OCI-M1 (cell line): ENCODE measurements at places on chromosomes 5 and 9.

DNA sequence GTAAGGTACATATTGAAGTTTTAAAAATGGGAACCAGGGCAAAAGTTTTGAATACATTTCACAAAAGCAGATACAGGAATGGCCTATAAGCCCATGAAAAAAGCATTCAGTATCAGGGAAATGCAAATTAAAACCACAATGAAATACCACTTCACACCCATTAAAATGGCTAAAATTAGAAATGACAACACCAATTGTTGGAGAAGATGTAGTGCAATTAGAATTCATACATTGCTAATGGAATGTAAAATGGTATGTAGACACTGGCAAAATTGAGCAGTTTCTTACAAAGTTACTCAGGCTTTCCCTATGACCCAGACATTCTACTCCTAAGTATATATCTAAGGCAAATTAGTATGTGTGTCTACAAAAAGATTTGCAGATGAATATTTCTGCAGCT lies 34.2 kb downstream of the CDC14B start:
- no peak for DNase-seq

DNA sequence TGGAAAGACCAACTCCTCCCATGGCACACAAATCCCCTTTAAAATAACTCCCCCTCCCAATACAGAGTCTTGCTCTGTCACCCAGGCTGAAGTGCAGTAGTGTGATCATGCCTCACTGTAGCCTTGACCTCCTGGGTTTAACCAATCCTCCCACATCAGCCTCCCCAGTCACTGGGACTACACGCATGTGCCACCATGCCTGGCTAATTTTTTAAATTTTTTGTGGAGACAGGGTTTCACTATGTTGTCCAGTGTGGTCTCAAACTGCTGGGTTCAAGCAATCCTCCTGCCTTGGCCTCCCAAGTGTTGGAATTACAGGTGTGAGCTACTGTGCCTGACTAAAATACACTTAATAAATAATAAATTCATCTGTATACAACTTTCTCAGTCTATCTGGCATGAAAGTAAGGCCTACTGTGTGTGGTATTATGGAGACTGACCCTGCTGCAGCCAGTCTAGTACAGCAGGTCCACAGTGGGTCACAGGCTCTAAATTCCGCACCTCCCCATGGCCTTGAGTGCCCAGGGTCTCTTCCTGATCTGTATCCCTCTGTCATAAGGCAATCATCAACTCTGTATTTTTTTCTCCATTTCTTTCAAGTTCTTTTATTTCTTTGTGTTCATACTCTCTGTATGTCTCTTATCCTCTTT lies 169.4 kb downstream of the MAPKAP1 start:
- DNase-seq: no peak

DNA sequence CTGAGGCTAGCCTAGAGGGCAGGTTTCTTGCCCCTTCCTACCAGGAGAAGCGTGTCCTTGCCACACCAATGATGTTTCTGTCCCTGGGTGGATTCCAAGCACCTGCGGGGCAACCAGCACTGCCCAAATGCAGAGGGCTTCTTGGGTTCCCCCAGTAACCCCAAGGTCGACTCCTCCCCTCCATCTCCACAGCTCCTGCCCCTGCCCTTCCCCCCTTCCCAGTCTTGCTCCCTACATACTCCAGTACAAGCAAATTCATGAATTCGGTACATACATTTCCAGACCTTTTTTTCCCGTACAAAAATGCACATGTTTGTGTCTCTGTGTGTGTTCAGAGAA lies 12.8 kb upstream of the JADE2 start:
- DNase-seq: no peak

DNA sequence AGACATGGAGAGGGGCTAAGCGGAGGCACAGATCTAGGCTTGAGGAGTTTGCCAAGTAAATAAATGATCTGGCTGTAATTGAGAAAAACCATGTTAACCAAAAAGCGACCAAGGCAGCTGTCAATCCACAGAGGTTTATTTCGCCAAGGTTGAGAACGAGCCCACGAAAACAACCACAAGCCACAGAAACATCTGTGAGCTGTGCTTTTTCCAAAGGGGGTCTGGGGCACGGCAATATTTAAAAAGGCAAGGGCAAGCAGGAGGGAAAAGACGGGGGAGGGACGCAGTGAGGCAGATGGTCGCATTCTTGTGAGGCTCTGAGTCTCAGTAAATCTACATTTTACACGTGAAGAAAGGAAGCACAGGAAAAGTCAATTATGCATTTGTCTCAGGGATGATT lies 25.4 kb downstream of the CCT5 start:
- DNase-seq: no peak

DNA sequence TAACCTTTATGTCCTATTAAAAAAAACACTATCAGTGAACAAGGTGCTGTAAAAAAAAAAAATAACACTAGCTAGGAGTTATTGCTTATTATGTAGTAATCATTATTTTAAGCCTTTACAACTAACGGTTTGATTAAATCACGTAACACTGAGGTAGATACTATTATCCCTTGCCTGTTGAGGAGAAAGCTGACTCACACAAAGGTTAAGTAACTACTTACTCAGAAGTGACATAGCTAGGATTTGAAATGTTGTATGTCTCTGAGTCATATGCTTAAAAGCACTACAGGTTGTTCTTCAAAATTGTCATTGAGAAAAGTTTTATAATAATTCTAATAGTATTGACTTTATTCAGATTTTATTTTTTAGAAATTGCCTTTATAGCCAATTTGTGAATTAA lies 8.8 kb downstream of the TENT2 start:
- DNase-seq: no peak

DNA sequence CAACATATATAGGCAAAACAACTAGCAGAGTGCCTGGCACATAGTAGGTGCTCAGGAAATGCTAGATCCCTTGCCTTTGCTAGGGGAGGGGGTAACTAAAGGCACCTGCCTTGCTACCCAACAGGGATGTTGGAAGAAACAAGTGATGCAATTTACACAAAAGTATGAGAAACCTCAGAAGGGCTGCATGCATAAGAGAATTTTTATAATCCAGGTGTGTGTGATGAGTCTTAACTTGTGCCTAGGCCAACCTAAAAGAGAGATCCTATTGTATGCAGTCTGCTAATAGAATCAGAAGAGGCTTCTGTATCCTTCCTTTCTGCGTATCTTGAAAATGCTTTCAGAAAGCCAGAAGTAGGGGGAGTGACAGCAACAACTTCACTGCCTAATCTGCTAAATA lies 135.9 kb downstream of the SLIT3 start:
- no peak for DNase-seq

GRCh38 chr5:911601-912000 lies 18.9 kb downstream of the TRIP13 start:
- DNase-seq: no peak

DNA sequence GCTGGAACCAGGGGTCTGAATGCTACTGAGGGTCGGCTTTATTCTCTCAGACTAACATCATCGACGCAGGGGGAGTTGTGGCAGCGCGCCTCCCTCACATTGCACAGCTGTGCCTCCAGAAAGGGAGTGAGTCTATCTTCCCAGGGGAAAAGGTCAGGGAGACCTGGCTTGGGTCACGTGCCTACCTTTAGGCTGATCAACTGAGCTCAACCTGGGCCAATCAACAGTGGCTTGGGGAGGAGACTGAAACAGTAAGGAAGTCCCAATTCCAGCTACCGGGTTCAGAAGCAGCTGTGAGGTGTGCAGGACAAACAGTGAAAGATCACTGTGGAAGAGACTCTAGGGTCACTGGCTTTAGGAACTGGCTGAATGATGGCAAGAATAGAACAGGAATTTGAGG lies 14.3 kb downstream of the SNX30 start:
- no peak for DNase-seq

GRCh38 chr9:124829334-124829669 lies 24.0 kb upstream of the WDR38 start:
- DNase-seq: no peak

- no peak for DNase-seq
Measured at GRCh38 chr5:6574111-6574510, 58.7 kb downstream of the NSUN2 start.
